ENCODE measurements at places on chromosomes 4 and X.

- peak; percentile 25 for DNase-seq
Measured at GRCh38 chrX:110167952-110168451, 149.9 kb downstream of the AMMECR1 start.

- DNase-seq: no peak
Measured at GRCh38 chr4:111618908-111619307, 526.3 kb upstream of the FAM241A start.

GRCh38 chr4:60780874-60781273 is 419.3 kb upstream of the ADGRL3 start:
- DNase-seq: no peak

DNA sequence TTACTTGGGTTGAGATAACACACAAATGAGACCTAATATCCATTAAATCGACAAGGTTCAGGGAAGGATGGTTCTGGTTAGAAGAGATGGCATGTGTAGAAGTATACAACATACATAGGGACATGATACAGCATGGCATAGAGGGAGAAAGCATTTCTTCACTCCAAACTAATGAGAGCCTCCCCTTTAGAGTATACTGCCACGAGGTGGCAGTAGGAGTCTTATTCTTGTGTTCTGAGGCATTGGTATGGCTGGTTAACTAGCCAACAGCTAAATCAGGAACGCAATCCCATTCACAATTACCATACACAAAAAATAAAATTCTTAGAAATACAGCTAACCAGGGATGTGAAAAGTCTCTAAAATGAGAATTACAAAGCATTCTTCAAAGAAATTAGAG is 29.1 kb upstream of the TRO start:
- peak; percentile 13 for DNase-seq

DNA sequence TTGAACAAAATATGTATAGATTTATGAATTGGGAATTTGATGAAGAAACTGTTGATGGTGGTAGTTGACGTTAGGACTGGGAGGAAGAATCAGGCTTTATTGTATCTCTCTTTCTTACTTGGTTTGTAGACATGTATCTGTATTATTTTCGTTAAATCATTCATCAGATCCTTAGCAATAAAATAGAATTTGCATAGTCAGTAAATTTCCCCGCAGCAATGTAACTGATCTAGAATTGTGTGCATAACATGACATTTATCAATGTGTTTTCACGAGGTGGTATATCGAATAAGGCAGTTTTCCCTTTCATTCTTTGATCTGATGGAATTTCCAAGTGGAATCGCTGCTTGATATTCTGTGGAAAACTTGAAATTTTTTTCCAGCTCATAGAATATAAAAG is 308.8 kb downstream of the SPRY1 start:
- no peak for DNase-seq

GRCh38 chrX:63740382-63740781 is 44.6 kb downstream of the ARHGEF9 start:
- DNase-seq: no peak

- no peak for DNase-seq
Measured at GRCh38 chr4:102218656-102219055, 126.6 kb downstream of the SLC39A8 start.
